Endothelial cell of umbilical vein (primary cell): ENCODE measurements at places on chromosomes 7 and 10.

- DNase-seq: no peak
Observed at GRCh38 chr7:68376131-68376661, 1222.1 kb upstream of the AUTS2 start.

GRCh38 chr10:132448248-132448731 is 51.3 kb downstream of the PWWP2B start:
- DNase-seq: no peak

GRCh38 chr7:70210200-70210935 is 612.1 kb downstream of the AUTS2 start:
- DNase-seq: no peak

- no peak for DNase-seq
Observed at GRCh38 chr7:16762177-16762576, 8.6 kb downstream of the TSPAN13 start.

DNA sequence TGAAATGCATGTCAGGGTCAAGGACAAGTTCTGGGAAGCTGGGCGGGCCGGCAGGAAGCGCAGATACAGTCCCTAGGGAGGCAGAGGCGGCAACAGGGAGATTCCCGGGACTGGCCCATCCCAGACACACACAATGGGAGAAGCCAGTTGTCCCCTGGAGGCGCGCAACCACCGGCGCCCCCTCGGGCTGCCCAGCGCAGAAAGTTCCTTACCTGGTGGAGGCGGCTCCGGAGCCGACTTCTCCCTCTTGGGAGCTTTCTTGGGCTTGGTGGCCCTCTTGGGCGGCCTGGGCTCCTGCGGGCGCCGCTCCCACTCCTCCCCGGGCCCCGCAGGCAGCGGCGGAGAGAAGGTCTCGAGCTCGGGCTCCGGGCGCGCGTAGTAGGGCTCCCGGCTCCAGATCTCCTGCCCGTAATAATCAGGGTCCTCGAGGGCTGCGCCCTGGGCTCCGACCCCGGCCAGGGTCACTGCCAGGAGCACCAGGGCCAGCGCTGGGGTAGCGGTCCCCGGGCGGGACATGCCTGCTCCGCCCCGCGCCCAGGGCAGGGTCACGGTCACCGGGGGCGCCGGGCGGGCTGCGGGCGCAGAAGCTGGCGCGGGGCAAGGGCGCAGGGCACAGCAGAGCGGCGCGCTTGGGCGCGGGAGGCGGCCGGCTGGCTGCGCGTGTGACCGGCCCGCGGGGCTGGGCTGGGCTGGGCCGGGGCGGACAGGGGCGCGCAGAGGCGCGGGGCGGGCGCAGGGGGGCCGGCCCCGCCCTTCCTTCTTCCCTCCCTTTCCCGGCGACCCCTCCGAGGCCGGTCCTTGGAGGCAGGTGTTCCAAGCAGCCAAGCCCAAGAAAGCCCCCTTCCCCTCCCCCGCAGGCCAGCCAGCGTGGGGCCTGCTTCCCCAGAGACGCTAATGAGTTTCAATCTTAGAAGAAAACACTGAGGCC is at the start of gene CPXM2:
Gene CPXM2 (minus strand): TSS at position 664 of the 928 bp plus-strand sequence. CDS start 148 bp downstream, at position 516.
- no peak for DNase-seq

GRCh38 chr7:36969376-36969775 is 245.1 kb upstream of the AOAH start:
- DNase-seq: peak; percentile 63

GRCh38 chr10:128540781-128541761 is 414.8 kb upstream of the MKI67 start:
- DNase-seq: no peak

- DNase-seq: no peak
Observed at GRCh38 chr7:13185139-13185538, 497.7 kb downstream of the ARL4A start.

DNA sequence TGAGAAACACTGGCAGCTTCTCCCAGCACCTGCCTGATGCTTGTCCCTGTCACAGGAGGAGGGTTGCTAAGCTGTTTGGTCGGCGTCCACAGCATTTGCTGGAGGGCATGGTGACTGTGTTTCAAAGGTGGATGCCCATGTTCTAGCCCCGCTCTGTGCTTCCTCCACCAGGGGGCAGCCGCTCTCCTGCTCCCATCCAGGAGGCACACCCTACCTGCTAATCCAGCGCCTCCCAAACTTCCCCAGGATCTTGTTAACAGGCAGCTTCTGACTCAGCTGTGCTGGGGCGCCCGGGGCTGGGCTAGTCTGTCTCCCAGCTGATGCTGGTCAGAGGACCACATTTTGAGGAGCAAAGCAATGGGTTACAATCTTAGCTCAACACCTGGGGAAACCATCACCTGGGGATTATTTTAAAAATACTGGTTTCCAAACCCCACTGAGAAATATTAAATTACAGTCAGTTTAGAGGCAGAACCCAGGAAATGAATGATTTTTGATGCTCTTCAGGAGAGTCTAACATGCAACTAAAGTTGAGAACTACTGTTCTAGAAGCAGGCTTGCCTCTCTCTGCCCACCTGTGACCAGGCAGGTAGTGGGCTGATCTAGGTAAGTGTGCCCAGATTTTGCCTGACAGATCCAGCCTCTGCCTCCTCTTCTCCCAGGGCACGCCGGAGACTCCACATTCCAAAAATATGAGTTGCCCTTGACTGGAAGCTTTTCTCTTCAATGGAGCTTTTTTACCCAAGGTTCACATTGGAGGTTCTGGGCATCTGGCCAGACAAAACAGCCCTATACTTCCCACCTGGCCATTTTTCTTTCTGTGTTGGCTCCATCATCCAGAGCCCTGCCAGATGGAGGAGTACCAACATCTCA is 92.7 kb upstream of the GPR26 start:
- peak; percentile 8 for DNase-seq

DNA sequence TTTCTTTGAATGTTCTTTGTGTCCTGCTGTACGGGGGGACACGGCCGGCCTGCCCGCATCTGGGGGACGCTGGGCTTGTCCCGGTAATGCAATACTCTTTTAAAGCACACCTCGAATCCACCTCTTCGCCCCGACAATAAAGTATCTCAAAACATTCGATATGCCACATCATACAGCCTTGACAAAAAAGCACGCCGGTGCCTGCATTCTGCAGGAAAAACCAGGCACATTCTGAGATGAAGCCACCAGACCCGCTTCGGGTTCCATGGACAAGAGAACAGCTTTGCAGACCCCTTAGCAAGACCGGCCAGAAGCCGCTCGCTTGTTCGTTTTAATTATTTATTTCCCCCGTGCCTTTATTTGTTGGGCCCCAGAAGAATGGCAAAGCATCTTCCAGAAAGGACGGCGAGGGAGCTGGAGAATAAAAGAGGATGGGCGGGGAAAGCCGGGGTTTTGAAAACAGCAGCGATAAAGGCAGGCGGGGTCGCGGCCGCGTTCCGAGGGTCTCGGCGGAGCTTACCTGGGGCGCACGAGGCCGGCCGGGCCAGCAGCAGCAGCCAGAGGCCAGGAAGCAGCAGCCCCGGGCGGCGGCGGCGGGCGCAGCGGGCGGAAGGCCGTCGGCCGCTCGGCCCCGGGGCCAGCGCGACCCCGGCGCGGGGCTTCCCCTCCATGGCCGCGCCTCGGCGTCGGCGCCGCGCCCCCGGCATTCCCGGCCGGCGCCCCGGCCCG is 462 bp downstream of the KIAA1549 start:
- DNase-seq: peak; percentile 29

DNA sequence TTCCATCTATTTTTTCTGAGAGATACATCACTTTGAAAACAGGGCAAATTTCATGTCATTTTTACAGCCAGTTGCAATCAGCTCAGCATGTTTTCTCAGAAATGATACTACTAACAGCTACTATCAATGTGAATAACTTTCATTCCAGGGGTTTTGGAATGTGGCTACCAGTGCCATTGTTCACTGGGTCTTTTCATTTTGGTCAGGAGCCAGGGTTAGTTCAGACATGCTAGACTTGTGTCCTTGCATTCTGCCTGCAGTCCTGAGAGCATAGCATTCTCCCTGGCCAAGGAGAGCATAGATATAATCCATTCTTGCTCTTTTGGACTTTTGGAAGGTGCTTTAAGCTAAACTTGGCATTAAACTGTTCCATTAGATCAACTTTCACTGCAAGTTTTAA is 160.9 kb upstream of the NEBL start:
- no peak for DNase-seq

GRCh38 chr7:32255036-32255435 is 184.8 kb upstream of the PDE1C start:
- DNase-seq: no peak

GRCh38 chr7:289756-290553 is at the start of gene FOXL3:
FOXL3 (plus strand) TSS chr7:290170; CDS start chr7:290170, 0 bp downstream.
- DNase-seq: no peak

GRCh38 chr10:112213098-112213823 is 29.7 kb upstream of the GPAM start:
- no peak for DNase-seq

DNA sequence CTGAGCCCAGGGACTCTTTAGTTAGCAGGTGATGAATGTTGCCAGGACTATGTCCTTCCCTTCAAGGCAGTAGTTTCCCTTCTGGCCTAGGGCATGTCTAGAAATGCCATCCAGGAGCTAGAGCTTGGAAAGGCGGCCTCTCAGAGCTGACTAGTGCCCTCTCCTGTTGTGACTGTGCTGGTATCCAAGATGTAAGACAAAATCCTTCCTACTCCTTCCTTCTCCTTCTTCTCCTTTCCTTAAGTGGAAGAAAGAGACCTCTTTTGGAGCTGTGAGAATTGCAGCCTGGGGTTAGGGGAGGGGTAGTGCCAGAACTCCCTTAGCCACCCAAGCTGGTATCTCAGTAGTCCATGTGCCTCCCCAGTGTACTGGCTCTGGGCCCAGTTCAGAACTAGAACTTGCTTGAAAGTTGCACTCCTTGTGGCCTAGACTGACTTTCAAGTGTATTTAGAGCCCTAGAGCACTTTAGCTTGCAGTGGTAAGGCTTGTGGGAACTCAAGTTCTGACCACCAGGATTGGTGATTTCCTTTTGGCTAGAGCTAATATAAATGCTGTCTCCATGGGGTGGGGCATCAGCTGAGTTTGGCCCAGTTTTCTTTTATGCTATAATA is 118.8 kb downstream of the NPSR1 start:
- DNase-seq: no peak

DNA sequence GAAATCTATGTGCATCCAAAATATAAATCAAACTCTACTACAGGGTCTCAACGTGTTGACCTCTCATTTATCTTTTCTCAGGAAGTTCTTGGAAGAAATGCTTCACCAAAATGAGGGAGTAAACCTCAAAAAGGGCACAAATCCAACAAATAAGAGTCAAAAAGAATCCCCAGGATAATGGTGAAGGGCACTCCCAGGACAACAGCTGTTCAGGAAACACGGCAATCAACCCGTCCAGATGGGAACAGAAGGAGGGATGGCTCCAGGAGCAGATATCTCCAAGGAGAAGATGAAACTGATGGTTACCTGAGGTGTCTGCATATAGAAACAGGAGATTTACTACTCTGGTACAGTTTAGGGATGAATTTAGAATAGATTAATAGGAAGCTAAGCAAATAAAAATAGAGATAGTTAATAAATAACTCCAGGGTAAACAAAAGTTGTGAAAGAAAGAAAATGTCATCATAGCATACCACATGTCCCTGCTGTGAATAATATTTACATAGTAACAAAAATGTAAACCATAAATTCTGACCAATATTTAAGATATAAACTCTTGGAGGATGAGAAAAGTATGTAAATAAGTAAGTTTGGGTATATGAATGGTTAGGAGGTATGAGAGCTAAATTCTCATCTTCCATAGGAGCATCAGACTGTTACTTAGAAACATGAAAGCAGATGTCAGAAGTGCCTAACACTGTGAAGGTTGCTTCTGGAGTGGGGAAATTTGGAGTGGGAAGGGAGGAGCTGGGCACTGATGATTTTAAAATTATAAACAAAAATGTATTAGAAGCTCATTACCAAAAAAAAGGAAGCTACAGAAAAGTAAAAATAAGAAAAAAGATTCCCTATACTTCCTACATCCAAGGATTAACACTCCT is 237.5 kb upstream of the HPS1 start:
- DNase-seq: no peak

DNA sequence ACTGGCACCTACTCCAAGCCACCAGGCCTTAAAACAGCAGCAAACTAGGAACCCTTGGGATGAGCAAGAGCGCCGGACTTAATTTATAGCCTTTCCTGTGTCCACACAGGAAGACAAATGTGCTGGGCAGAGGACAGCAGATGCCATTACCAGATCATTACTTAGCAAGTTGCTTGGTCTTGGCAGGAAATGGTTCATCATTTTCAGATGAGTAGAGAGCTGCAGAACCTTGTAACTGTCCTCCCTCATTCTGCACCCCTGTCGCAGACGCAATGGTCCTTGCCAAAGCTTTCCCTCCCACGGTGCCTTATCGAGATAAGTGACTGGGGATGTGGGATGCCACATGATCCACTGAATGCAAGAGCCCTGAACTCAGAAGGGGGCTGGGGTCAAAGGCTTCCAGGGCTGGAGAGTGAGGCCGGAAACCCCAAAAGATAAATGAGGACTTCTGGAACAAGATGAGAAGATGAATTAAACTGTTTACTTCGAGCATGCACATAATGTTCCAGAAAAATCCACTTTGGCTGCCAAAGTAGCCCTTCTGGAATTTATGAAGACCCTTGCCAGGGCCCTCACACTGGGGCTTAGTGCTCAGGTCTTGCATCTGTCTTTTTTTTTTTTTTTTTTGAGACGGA is 145.6 kb upstream of the ZNF32 start:
- no peak for DNase-seq

GRCh38 chr7:1232103-1232466 is 587 bp upstream of the UNCX start:
- DNase-seq: no peak

DNA sequence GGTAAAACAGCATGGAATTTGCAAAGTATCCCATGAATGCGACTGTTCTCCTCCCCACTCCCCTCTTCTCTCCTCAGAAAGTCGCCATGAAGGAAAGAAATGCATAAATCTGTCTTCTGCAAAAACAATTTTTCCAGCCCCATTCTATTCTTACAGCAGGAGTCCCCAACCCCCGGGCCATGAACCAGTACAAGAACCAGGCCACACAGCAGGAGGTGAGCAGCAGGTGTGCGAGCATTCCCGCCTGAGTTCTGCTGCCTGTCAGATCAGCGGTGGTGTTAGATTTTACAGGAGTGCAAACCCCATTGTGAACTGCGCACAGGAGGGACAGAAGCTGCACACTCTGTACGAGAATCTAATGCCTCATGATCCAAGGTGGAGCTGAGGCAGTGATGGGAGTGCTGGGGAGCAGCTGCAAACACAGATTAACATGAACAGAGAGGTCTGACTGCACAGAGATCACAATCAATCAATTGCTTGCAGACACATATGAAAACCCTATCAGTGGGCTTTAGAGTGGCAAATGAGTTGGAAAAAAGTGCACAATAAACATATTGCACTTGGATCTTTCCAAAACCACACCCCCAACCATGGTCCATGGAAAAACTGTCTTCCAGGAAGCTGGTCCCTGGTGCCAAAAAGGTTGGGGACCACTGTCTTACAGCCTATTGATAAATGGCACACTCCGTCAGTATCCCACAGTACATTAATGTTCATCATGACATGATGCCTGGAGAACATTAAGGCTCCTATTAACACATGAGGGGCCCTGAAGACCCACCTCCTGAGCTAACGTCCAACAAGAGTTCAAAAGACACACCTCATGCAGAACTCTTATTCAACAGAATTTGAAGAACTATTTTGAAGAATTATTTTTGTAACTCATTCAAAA is 205.0 kb downstream of the PTPRN2 start:
- no peak for DNase-seq

DNA sequence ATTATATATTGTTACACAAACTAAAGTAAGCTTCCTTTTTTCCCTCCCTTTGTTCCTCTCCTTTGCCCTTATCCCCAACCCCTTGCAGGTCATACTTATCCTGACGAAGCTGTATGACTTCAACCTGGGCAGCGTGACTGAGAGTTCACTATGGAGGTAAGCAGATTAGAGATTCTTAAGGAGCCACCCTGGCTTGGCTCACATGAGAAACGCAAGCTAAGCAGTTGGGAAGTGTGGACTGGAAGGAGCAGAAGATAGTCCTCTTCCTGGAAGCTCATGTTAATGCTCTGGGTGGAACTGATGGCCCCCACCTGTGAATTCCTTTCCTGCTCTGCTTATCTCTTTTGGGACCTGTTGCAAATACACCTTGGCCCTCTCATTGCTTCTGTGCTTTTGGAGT is 201.6 kb downstream of the SORCS3 start:
- DNase-seq: no peak
